ENCODE measurements at places on chromosomes 5 and 9.

- DNase-seq: peak; percentile 82
These were observed 408.3 kb downstream of the DMRT2 start for GRCh38 chr9:1458503-1458902.

- DNase-seq: no peak
These were observed 1.1 kb upstream of the PRKAA1 start for GRCh38 chr5:40799258-40799657.

GRCh38 chr5:172274951-172275753 lies 8.4 kb downstream of the UBTD2 start:
- no peak for DNase-seq

GRCh38 chr5:101062902-101063301 lies 159.8 kb upstream of the ST8SIA4 start:
- DNase-seq: no peak

DNA sequence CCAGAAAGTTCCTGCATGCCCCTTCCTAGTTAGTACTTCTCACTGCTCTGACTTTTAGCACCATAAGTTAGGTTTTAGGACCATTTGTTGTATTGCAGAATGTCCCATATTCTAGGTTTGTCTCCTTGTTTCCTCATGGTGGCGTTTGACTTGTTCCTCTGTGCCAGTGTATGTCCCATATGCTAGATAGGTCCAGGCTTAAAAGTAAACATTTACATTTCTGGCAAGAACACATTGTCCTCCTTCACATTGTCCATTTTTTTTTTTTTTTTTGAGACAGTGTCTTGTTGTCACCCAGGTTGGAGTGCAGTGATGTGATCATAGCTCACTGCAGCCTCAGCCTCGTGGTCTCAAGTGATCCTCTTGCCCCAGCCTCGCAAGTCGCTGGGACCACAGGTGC lies 15.4 kb downstream of the TBC1D13 start:
- no peak for DNase-seq

DNA sequence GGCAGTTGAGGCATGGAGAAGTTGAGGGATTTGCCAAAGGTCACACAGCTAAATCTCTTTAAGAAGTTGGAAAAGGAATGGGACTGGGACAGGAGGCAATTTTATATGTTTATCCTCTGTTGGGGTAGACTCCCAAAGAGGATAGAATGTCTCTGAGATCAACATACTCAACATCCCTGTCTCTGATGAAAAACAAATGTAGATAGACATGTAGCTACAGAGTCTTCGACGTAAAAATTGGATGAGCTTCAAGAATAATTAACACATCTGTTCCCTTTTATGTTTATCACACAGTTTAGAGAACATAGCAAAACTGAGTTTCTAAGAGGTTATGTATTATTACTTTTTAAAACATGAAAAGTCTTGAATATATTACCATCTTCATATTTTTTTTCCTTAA lies 204.6 kb upstream of the CD180 start:
- no peak for DNase-seq

Data from DMS153 (cell line).